ENCODE measurements at places on chromosomes 1 and 21. TPM values are rescaled to one million over a fixed set of nuclear protein-coding genes. Genes with fewer than 3 reads are reported as not detected.

The LCE7A gene
- not detected for total RNA-seq

The CHI3L2 gene
- 1.9 TPM for total RNA-seq

- DNase-seq = no peak
These were observed 12.4 kb downstream of the TMCC2 start for GRCh38 chr1:205240118-205240517.

The GPR52 gene
- total RNA-seq = 1.6 TPM

The ZBTB8A gene
- total RNA-seq = not detected

DNA sequence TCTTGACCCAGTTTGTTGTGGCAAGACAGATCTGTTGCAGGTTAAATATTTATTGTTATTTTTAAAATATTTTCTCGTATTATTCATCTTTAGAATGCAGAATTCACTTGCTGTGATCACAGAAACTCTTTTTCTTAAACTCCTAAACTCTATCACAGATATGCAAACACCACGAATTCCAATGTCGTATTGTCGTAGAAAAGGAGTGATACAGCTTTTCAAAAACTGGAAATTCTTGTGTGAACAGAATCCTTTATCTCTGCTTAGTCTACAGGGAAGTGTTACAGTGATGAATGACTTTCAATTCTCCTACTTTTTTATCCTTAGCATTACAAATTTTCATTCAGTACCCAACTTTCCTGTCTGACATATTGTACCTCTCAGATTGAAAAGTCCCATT lies 1329.5 kb upstream of the B3GALT2 start:
- DNase-seq = no peak

- DNase-seq = no peak
These were observed 15.5 kb upstream of the FAM78B start for GRCh38 chr1:166182281-166182680.

GRCh38 chr1:4379451-4380175 lies 274.8 kb upstream of the AJAP1 start:
- DNase-seq = no peak

DNA sequence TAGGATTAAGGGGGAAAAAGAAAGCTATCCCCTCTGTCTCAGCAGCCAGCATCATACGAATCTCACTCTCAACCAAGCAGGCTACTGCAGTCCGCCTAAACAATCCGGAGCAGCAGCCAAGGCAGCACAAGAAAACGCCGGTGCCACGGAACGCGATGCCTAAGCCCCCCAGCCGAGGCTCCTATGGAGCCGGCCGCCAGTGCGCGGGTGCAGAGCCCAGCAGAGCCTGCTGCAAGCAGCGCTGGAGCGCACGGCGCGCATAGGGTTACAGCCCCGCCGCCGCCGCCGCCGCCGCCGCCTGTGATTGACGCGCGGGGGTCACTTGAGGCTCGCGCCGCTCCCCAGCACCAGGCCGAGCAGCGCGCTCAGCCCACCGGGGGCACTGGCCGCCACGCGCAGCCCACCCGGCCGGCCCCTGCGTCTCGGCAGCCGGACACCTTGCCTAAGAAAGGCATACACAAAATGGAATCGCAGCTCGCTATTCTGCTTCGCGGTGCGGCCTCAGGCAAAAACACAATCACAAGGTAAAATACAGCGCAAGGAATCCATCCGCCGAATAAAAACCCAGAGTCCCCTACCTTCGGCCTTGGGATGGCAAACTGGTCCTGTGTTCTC lies 780 bp downstream of the HIVEP3 start:
- DNase-seq = peak; percentile 54

- no peak for DNase-seq
These were observed 53.3 kb downstream of the B3GALT5 start for GRCh38 chr21:39666026-39666425.

The S100A7A gene
- total RNA-seq = not detected

The RGS4 gene
- not detected for total RNA-seq

GRCh38 chr1:115164484-115164883 lies 75.2 kb upstream of the TSPAN2 start:
- DNase-seq = no peak

The HTR6 gene
- 0.44 TPM for total RNA-seq

DNA sequence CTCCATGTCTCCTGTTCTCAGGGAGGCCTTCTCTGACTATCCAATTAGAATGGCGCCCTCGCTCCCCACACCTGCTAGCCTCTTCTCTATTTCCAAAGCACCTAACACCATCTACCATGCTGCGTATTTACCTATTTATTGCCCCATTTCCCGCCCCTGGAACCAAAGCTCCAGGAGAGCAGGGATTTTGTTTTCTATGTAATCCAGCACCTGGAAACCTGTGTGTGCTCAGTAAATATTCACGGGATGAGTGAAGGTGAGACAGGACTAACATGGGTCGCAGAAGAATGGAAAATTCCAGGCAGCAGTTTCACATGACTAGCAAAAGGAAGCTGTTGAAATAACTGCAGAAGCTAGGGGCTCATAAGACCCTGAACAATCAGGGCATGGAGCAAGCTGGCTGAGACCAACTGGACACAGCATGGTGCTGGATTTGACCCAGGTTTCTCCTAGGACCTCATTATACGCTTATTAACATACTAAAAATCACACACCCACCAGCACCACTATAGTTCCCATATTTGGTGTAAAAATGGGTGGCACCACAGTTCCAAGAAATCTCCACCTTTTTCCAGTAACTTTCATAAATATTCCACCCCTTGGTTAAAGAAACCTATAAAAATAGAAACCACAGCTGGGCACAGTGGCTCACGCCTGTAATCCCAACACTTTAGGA lies 15.1 kb upstream of the TENT5B start:
- DNase-seq = no peak

The RHOU gene
- total RNA-seq = 3.4 TPM

DNA sequence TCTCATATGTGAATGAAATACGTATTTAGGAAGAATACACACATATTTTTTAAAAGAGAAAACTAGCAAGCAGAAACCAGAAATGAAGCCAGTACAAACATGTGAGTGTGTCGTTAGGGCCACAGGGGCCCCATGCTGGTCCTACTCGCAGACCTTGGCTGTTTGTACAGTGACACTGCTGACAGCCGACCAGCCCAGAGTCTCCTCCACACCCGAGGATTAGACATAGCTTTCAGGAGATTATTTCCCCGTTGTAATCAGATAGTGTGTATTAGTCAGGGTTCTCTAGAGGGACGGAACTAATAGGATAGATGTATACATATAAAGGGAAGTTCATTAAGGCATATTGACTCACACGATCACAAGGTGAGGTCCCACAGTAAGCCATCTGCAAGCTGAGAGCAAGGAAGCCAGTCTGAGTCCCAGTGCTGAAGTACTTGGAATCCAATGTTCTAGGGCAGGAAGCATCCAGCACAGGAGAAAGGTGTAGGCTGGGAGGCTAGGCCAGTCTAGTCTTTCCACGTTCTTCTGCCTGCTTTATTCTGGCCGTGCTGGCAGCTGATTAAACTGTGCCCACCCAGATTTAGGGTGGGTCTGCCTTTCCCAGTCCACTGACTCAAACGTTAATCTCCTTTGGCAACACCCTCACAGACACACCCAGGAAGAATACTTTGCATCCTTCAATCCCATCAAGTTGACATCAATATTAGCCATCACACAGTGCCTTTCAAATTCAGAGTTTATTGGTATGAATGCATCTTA lies 51.2 kb downstream of the DIP2A start:
- DNase-seq = no peak

GRCh38 chr1:180597520-180597919 lies 34.3 kb upstream of the XPR1 start:
- no peak for DNase-seq

- DNase-seq = peak; percentile 78
These were observed 59.1 kb downstream of the ITPKB start for GRCh38 chr1:226679853-226680516.

DNA sequence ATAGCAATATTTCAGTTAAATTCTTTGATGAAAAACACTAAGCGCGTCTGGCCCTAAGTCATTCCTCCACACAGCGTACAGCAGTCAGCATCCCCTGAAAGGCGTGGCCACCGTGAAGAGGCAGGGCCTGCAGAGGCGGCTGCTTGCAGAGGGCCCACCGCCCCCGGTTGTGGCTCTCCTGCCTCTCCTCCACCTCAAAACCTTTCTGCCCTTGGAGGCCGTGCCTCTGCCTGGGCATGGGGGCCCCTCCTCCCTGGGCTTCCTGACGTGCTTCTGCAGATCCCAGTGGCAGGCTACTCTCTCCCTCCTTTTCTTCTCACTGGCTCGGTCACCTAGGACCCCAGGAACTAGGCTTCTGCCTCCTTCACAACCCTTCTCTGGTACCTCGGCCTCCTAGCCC lies 16.2 kb downstream of the CLSTN1 start:
- no peak for DNase-seq

- DNase-seq = no peak
These were observed 41.6 kb upstream of the EDN2 start for GRCh38 chr1:41525891-41526587.

DNA sequence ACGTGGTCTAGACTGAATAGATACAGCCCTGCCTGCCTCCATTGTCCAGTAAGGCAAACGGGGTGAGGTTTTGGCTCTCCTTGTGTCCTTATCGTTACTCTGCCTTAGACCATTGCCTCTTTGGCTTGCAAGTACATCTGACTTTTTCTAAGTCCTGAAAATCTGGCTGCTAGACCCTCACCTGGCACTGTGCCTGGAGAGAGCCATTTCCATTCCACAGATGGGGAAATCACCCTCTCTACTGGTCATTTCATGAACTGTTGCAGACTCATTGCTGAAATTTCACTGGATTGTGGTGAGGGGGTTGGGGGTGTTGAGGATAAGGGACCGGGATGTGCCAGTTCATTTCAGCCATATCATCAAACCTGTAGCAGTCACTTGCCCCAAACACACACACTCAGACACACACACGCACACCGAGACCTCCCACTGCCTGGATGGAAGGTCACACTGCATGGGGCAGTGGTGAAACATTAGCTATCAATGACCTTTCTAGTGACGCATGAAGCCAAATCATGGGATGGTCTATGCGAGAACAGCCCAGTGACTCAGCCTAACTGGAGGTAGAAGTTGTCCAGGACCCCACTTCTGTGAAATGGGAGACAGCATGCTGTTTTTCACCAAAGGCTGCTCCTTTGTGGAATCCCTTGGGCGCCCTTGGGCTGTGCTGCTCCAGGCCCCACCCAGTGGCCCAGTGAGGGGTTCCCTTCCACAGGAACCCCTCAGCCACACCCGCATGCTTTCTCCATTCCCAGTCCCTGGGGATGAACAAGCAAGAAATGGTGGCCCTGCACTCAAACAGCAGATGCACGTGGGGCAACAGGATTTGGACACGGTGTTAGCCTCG lies 34.9 kb upstream of the VASH2 start:
- DNase-seq = no peak

Data from CD4-positive, alpha-beta memory T cell (primary cell).